AML-193 (cell line): ENCODE measurements at places on chromosomes 7 and 10.
A peak's percentile ranks its signal among the peaks of the same experiment; 100 is the strongest.

GRCh38 chr10:24929056-24929544 is 23.3 kb downstream of the PRTFDC1 start:
- DNase-seq, result no peak

GRCh38 chr10:44990302-44990655 is 10.4 kb upstream of the ZNF22 start:
- DNase-seq, result no peak

GRCh38 chr7:74443543-74444247 is 10.0 kb upstream of the GTF2IRD1 start:
- DNase-seq, result no peak

- no peak for DNase-seq
Measured at GRCh38 chr10:86259901-86260562, 106.6 kb downstream of the GRID1 start.

DNA sequence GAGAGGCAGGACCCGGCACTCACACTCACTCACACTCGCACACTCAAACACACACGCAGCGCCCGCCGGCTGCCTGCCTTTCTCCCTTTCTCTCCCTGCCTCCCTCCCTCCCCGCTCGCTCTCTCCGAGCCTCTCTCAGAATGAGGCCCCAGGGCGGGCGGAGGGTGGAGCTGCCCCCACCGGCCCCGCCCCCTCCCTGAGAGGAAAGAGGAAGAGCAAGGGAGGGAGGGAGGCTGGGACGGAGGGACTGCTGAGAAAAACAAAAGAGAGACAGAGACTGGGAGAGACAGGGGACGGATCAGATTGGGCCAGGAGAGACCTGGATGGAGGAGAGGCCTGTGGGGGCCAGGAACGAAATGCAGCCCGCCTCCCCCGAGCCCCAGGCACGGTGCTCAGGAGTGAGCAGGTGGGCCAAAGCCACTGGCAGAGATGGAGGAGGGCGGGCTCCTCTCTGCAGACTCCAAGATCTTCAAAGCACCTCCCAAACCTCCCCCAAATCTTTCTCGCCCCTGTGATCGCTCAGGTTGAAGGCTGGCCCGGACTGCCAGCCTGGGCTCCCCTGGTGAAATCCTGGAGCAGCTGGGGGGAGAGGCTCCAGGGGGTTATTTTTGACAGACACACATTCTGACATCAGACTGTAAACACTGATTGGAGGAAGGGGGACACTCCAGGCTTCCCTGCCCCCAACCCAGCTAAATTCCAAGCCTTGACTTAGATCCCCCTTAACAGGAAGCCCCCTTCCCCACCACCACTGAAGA is 5.1 kb downstream of the LDB1 start:
- DNase-seq, result peak; percentile 64

GRCh38 chr10:124478515-124478914 is 16.9 kb downstream of the LHPP start:
- DNase-seq, result no peak

- DNase-seq, result no peak
Measured at GRCh38 chr7:83492802-83493201, 156.1 kb downstream of the SEMA3E start.

DNA sequence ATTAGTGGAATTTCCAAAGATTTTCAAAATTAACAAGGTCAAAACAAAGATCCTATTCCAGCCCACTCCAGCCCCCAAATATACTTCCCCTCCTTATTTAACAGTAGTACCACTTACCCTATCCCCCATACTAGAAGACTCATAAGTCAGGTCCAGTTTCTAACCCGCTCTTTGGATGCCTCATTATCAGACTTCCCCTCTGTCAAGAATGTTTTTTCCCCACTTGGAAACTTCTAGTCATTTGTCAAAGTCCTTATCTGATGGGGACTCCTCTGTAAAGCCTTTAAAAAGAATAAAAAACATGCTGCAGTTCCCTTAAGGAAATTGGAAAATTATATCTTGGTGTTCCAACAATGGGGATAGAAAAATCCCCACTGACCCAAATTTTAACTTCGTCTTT is 70.1 kb downstream of the IMMP2L start:
- DNase-seq, result no peak

GRCh38 chr7:136728945-136729344 is 139.5 kb upstream of the CHRM2 start:
- DNase-seq, result no peak

DNA sequence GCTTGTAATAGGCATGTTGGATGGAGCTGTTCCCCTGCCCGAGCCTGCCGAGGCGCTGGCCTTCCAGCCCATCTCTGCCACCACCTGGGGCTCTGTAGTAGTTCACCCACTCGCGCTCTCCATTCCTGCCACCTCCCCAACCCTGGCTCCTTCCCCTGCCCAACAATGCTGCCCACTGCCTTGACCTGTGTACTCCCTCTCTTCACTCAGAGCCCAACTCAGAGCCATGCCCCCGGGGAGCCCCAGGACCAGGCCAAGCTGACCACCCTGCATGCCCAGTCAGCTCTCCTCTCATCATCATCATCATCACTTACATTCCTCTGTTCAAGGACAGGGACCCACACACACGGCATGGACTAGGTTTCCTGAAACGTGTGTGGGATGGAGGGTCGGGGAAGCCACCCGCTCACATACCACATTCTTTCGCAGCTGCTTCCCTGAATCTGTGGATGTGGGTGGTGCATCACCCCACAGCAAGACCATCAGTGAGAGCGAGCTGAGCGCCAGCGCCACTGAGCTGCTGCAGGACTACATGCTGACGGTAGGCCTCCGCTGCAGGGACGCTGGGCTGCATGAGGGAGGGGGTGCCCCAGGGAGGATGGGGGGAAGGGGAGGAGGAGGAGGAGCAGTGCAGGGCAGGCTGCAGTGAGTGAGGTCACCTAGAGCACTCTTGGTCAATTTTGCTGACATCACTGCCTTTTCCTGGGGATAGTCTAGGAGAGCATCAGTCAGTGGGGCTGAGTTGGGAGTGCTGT is 15.6 kb downstream of the NACAD start:
- DNase-seq, result no peak

DNA sequence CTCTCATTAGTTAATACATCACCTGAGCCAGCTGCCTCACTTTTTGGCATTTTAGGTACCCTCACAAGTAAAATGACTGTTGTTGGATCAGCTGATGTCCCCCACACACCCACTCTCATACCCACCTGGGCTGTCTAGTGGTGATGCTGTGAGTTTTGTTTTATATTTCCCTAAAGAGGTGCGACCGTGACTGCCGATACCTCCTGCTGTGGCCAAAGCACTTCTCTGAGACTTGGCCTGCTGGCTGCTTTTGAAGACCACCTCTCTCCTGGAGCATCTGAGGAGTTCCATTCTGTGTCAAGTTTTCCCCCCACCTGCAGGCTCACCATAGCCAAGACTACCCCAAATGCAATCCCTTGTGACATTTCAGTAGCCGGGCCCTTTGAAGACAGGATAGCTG is 6.4 kb upstream of the ACSL5 start:
- DNase-seq, result no peak

DNA sequence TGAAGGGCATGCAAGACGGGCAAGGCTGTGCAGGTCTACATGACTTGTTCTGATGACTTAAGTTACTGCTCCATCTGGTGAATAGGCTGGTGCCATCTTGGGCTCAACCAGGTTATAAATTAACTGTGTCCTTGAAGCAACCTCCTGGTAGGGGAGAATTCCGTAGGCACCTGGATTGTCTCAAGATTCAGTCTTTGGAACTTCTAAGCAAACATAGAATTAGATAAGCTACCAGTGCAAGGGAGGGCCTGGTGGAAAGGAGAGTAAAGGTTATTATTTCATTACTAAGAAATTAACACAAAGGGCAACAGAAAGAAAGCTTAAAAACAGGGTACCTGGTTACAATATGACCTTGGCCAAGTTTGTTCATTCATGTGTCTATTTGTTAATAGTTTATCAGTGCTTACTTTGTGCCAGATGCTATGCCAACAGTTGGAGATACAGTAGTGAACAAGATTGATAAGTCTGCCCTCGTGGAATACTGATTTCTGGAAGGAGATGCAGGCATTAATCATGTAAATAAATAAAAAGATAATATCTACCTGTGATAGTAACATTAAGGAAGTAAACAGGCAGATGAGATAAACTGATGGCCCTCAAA is 107.0 kb upstream of the PALS2 start:
- DNase-seq, result no peak

DNA sequence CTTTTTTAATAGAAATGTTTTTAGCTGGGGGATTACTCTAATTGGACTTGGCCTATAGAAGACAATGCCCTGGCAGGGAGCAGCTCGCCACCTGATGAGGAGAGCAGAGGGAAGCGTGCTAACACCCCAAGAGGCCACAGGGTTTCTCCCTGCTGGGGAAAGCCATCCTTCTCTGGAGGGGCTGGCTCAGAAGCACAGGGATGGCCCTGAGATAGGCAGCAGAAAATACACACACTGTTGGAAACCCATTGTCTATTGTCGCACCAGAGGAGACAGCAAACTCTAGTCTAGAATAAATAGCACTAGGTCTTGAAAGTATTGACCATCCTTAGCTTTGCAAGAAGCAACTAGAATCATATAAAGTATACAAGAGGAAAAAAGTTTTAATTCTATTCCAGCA is 5.4 kb downstream of the COBL start:
- DNase-seq, result no peak

- DNase-seq, result peak; percentile 77
Measured at GRCh38 chr7:83936056-83936708, 258.4 kb downstream of the SEMA3A start.

DNA sequence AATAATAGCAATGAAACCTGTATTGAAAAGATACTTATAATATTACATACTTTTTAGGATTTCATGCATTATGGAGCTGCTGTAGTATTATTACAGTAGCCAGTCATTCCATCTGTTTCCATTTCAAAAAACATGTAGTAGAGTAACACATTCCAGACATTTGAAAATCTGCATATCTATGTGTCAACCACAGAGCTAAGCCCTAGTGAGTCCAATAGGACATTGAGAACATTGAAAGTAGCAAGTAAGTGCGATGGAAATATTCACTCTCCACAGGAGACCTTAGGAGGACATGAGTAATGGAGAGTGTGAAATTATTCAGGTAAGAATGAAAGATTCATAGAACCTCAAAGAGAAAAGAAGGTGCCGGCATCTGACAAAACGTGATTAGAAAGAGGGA is 15.3 kb downstream of the NSMCE4A start:
- no peak for DNase-seq

DNA sequence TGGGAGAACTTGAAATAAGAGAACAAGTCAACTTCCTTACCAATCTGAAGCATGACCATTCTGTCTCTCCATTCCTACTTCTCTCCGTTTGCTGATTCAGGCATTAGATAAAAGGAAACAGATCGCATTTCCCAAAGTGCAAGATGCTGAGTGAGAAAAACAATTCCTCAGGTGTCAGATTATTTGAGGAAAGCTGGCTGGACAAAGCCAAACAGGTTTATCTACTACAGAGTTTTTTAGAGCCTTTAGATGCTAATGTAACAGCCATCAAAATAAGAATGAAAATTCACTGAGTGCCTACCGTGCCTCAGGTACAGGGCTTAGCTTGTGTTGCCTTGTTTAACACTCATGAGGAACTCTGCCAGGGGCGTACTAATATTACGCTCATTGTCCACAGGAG is 135.9 kb upstream of the MBL2 start:
- no peak for DNase-seq

DNA sequence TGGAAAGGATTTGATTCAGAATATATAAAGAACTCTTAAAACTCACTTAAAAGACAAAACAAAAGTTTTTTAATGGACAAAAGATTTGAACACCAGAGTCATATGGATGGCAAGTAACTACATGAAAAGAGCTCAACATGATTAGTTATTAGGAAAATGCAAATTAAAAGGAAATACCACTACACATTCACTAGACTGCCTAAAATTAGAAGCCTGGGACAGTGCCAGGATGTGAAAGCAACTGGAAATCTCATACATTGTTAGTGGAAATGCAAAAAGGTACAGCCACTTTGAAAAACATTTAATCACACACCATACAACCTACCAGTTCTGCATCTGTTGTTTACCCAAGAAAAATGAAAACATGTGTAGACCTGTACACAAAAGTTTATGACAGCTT is 48.8 kb downstream of the RALA start:
- DNase-seq, result no peak

- DNase-seq, result no peak
Measured at GRCh38 chr7:46710927-46711326, 789.9 kb upstream of the IGFBP3 start.

DNA sequence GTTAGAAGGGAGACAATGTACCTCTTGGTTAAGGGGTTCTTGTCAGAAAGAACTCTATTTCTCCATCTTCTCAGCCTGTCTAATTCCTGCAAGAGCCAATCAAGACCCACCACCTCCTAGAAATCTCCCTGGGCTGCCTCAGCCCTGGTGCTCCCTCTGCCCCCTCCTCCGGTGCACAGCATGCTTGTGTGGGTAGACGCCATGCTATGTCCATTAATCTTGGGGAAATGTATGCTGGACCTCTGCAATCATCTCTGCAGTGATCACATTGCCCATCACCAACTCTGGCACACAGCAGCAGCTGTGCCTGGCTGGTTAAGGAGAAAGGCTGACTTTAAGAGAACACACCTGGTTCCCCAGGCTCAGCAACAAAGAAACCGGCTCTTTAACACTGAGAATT is 37.3 kb downstream of the SH3PXD2A start:
- DNase-seq, result no peak

DNA sequence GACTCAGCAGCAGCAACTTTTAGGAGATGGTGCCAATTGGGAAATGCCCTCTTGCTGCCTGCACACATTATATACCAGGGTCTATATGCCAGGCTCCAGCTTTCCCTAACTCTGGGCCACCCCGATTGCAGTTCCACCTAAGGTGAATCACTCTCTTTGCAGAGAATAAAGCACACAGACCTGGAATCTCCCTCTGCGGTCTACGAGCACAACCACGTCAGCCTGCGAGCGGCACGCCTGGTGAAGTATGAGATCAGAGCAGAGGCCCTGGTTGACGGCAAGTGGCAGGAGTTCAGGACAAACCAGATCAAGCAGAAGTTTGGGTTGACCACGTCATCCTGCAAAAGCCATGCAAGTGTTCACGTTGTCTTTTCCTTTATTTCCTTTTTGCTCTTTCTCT is 38.2 kb upstream of the PLEKHA1 start:
- DNase-seq, result no peak

DNA sequence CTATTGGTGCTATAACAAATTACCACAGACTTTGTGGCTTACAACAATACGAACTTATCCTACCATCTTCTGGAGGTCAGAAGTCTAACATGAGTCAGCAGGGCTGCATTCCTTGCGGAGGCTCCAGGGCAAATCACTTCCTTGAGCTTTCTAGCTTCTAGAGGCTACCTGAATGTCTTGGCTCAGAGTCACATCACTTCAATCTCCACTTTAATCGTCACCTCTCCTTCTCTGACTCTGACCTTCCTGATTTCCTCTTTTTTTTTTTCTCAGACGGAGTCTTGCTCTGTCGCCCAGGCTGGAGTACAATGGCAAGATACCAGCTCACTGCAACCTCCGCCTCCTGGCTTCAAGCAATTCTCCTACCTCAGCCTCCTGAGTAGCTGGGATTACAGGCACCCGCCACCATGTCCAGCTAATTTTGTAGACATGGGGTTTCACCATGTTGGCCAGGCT is 44.6 kb upstream of the ANAPC16 start:
- DNase-seq, result no peak

GRCh38 chr10:114174695-114175188 is 739 bp upstream of the CCDC186 start:
- peak; percentile 90 for DNase-seq

GRCh38 chr7:90726623-90727022 is 130.5 kb downstream of the CDK14 start:
- no peak for DNase-seq

GRCh38 chr7:71026680-71027079 is 105.3 kb upstream of the GALNT17 start:
- DNase-seq, result no peak
